ENCODE measurements at places on chromosomes 5 and 9.

GRCh38 chr5:93636837-93637236 lies 53.8 kb downstream of the NR2F1 start:
- no peak for DNase-seq

DNA sequence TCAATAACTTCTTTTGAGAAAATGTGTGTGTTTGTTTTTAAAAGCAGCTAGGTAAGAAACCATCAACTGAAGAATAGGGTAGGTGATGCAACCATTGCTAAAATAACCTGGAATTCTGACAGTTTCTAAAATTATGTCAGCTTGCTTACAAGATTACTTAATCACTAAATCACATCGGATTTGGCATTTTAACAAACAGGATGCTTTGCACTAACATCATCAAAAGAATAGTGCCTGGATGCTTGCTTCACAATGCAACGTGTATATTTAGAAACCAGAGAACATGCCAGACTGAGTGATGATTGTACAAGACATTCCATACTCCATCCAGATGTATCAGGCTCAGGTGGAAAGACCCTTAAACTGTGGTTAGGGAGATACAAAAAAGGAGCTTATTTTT lies 43.9 kb downstream of the PAM start:
- no peak for DNase-seq

DNA sequence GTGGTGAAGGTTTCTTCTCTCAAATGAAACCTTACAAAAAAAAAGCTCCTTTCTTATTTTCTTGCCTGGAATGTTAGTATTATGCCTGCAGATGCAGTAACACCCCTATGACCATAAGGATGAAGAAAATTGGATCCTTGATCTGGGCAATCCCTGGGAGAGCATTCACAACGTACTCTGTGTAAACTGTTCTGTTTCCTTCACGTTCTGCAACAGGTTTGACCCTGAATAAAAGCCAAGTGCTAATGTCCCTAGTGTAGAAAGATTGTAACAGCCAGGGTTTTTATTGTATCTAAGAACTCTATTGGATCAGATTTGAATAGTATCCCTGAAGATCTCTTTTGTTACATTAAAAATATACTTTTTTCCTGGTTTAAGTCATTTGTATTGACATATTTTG lies 1639.6 kb upstream of the ACO1 start:
- DNase-seq, result no peak

- DNase-seq, result no peak
Observed at GRCh38 chr9:23379842-23380241, 446.2 kb downstream of the ELAVL2 start.

GRCh38 chr5:53425687-53426511 lies 54.5 kb upstream of the FST start:
- no peak for DNase-seq

DNA sequence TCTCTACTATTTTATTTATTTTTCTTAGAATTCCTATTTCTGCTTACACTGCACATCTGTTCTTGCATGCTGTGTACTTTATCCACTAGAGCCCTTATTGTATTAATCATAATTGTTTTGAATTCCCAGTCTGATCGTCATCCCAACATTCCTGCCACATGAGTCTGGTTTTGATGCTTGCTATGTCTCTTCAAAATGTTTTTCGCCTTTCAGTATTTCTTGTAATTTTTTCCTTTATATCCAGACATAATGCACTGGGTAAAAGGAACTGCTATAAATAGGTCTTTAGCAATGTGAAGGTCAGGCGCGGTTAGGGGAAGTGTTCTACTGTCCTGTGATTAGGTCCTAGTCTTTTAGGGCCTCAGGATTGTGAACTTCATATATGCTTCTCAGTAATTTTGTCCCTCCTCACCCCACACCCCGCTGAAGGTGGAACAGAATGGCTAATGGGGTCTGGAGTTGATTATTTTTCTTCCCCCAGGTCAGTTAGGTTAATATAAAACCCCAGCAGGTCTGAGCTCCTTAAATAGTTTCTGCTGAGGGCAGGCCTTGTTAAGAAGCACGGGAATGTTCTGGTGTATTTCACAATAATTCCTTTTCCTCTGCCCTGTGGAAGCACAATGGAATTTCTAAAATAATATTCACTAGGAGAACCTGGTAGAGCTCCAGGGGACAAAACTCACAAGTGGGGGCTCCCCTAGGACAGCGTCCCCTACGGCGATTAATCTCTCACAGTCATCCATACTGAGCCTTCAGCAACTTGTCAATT lies 146.6 kb upstream of the TUT7 start:
- peak; percentile 97 for DNase-seq

DNA sequence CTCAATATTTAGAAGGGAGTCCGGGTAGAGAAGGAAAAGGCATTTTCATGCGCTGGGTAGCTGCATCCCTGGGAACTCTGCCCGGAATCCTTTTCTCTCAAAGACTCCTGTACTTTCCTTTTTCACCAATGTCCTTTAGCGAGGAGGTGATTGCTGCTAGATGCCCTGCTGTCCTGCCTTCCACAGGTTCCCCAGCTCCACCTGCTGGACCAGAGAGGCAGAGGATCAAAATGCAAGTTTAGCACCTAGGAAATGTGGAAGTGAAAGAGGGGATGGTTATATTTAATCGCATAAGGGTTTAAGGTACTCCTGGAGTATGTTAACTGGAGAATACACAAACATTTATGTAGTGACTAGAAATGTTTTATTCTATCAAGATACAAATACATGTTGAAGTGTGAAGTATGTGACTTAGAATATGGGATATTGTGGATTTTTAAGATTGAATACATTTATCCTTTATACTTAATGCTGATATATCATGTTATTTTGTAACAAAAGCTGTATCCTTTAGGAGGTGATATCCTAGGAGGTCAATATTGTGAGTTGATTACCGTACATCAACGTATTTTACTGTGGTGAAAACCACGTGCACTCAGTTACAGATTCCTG lies 145.7 kb downstream of the ARHGAP26 start:
- DNase-seq, result no peak

DNA sequence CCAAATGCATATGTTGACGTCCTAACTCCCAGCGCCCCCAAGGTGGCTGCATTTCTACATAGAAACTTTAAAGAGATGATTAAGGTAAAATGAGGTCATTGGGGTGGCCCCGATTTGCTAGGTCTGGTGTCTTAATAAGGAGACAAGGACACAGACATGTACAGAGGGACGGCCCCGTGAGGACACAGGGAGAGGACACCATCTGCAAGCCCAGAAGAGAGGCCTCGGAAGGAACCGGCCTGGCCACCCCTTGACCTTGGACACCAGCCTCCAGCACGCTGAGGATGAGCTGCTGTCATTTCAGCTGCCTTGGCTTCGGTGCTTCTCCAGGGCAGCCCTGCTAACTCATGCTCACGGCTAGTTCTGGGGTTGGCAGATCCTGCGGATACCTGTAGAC lies 73.2 kb downstream of the MRPL36 start:
- DNase-seq, result no peak

- DNase-seq, result no peak
Observed at GRCh38 chr5:38556088-38556598, 303 bp downstream of the LIFR start.

DNA sequence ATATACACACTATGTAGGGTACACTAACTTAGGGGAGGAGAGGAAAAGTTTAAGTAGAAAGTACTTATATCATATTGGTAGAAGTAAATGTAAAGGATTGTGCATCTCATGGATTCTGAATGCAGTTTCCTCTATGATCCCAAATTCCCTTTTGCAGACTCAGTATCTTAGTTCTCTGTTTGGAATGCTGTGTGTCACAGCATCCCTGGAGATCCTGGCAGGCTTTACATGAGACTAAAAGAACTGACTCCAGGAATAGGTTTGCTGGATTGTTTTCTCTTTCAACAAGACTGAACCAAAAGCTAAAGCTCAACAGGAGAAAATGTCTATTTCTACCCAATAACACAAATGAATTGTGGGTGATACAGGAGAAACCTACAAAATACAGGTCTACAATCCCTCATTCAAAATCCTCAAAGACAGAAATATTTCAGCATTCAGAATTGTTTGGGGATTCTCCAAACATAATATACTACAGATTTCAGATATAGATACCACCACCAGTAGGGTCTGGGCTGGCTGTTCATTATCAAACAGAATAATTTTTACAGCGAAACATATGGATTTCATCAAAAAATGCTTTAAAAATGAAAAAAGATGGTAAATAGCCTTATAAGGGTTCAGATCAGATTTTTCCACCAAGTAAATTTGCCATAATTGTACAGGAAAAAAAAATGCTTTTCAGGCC lies 324.7 kb upstream of the GRAMD2B start:
- peak; percentile 83 for DNase-seq

DNA sequence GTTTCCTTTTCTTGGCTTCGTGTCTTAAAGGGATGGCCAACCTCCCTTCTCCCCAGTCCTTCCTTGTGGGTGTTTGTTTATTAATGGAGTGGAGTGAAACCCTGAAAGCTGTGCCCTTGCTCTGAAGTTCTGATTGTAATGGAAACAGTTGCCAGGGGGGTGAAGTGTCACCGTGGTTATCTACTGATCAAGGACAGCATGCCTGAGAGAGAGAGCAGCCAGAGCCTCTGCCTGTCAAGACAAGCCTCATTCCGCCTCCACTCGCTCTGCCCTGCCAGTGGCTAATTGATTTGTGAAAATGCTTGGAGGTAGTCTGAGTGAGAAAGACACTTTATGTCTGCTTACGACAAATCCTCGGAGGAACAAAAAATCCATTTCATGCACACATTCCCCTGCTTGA lies 143.7 kb upstream of the SLC30A5 start:
- DNase-seq, result no peak

GRCh38 chr9:74887041-74887980 lies at the start of gene TRPM6:
TRPM6 (minus strand) TSS chr9:74887921; CDS start chr9:74887856, 65 bp downstream.
- peak; percentile 79 for DNase-seq

- DNase-seq, result no peak
Observed at GRCh38 chr5:82640916-82641315, 362.8 kb upstream of the RPS23 start.

DNA sequence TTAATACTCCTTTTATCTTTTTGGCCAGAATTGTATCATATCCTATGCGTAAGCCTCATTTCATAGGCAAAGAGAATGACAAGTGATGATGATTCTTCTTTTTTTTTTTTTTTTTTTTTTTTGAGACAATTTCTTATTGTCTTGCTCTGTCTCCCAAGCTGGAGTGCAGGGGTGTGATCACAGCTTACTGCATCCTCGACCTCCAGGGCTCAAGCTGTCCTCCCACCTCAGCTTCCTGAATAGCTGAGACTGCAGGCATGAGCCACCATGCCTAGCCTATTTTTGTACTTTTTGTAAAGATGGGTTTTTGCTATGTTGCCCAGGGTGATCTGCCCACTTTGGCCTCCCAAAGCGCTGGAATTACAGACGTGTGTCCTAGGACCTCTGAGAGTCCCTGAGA lies 41.9 kb upstream of the C5orf24 start:
- DNase-seq, result no peak

GRCh38 chr5:10761933-10762775 lies 1.1 kb upstream of the DAP start:
- no peak for DNase-seq

DNA sequence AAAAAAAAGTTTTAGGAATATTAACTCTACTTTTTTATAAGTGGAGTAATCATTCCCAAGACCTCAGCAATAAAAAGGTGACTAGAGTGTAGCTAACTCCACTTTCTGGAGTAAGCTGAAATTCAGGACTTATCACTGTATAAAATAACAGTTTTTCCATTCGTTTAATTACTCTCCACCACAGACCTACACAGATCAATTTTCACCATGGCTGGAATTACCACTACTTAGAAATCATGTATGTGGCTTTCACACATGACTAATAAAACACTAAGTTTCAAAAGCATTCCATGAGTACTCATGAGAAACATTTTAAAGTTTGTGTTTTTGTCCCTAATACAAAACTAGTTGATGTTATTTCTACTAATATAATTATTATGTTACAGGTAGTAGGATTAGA lies 9.9 kb downstream of the PLPP1 start:
- no peak for DNase-seq

- DNase-seq, result peak; percentile 36
Observed at GRCh38 chr5:178404987-178405386, 172.4 kb upstream of the PHYKPL start.

- DNase-seq, result no peak
Observed at GRCh38 chr9:130983970-130984369, 25.0 kb upstream of the LAMC3 start.

GRCh38 chr5:133234273-133234672 lies 182.5 kb downstream of the HSPA4 start:
- no peak for DNase-seq

DNA sequence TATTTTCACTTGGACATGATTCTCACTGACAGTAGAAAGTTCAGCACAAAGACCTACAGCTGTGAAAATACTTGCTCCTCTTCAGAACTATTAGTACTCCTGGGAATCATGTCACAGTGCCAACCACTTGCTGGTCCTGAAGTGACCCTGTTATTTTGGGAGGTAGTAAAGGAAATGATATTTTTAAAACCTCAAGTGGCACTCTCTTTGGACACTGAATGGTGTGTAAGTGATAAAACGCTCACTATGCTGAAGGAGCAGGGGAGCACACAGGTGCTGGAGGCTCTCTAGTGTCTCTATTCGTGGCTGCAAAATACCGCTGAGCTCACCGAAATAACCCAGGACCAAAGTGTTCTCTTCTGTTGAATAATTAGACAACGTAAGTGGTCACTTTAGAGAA lies 76.9 kb upstream of the SPATA31D4 start:
- no peak for DNase-seq

- peak; percentile 23 for DNase-seq
Observed at GRCh38 chr9:101977614-101978210, 239.3 kb upstream of the GRIN3A start.

DNA sequence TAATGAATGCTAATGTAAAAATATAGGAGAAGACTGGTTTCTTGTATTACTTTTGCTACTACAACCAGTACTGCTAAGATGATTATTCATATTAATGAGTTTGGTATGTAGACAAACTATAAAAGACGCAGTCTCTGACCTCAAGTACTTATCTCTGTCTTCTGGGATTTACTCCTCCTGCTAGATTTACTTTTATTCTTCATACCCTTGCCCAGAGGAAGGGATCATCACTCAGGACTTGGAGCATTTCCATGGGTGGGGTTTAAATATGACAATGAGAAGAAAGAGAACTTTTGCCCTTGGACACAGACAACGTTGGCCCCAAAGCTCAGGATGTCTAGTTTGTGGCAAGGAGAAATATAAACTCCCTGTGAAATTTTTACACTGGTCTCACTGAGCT lies 126.1 kb downstream of the BNC2 start:
- DNase-seq, result peak; percentile 64

- no peak for DNase-seq
Observed at GRCh38 chr9:70826562-70826961, 294.9 kb downstream of the TRPM3 start.

- peak; percentile 98 for DNase-seq
Observed at GRCh38 chr5:168712280-168712924, 133.2 kb upstream of the PANK3 start.

GRCh38 chr5:153400931-153401330 lies 89.5 kb upstream of the GRIA1 start:
- peak; percentile 61 for DNase-seq

GRCh38 chr5:127389601-127390000 lies 99.0 kb downstream of the MEGF10 start:
- DNase-seq, result no peak

DNA sequence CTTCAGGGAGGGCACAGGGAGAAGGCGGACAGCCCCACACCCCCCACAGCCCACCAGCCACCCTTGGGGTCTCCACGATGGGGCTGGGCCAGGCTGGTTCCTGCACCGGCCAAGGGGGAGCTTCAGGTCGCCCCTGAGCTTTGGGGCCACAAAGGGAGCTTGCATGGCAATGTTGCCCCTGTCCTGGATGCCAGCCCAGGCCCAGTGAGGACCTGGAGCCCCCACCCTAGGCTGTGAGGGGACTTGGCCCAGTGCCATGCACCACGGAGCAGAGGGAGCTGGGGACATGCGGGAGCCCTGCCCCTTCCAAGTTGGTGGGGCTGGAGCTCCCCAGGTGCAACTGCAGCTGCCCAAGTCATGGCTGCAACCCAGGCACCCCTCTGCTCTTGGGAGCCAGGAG lies 18.4 kb downstream of the TMEM38B start:
- no peak for DNase-seq

Measured in fibroblast of skin of abdomen (primary cell).